ENCODE measurements at places on chromosomes 2 and 18.

DNA sequence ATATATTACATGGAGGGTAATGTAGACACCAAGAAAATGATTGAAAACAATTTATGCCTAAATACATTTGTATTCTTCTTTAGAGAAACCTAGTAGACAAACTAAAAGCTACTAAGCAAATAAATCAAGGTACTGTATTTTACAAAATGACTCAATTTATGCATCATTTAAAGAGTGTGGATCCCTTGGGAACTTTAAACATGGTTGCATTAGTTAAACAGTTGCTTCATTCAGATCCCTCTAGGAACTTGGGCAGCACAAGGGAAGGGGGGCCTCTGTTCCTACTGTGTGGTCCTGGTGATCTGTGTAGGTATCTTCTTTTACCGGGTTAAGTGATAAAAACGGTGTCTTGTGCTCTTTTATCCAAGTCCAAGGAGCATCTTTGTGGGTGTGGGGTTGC is 31.5 kb upstream of the ATP8B1 start:
- no peak for DNase-seq

DNA sequence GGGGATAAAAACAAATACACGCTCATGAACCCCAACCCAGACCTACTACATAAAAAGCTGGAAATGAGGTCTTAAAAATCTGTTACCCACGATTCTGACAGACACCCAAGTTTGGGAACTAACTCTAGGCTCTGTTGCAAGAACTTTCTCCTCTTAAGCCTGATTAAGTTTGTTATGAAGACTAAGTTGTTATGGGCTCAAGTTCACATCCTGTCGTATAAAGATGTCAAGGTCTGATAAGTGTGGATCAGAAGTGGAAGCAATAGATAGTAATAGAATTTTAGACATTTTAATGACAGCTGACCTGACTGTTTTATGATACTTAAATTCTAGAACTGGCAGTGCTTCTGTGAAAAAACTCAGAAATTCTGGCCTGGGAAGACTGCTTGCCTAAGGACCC is 43.2 kb downstream of the LPIN2 start:
- no peak for DNase-seq

DNA sequence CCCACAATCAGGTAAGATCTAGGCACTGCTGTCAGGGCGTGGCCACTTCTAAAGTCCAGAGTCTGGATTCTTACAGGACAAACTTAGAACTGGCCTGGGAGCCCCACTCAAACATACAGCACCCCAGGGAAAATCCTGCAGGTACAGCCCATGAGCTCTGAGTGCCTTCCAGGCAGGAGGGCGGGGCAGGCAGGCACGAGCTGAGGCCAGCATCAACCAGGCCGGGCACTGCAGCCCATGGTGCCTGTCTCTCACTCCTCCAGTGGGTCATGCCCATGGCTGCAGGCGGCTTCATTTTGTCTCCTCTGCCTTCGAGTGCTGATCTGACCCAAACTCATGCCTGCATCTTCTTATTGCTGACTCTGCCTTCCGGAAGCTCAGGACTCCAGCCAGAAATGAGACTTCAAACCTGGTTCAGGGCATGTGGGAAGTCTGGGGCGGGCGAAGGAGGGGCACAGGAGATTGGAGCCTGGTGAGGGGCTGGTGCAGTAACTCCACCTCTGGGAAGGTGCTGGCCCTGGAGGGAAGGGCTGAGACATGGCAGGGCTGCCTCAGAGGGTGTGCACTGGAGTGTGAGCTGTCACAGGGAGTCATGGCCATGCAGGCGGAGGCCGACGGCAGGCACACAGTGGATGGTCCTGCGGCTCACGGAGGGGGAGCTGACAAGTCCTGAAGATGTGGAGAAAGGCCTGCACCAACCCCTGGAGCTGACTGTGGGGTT is 40.5 kb downstream of the HS6ST1 start:
- DNase-seq: no peak

GRCh38 chr2:207871506-207871905 is 101.8 kb upstream of the FZD5 start:
- no peak for DNase-seq

DNA sequence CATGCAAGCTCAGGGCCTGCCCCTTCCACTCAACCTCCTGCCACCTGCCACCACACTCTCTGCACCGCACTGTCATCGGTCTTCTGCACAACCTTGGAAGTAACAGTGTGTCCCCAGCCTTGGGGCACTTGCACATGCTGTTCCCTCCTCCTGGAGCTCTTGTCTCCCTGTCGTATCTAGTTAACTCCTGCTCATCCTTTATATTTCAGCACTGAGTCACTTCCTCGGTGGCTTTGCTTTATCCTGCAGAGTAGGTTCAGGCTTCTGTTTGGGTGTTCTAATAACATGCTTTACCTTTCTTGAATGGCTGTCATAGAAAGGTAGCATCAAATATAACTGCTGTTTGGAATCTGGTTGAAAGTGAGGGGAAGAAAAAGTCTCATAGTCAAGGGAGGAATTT is 25.3 kb downstream of the PAX8 start:
- no peak for DNase-seq

- DNase-seq: no peak
Observed at GRCh38 chr2:152578573-152578972, 138.7 kb downstream of the PRPF40A start.

DNA sequence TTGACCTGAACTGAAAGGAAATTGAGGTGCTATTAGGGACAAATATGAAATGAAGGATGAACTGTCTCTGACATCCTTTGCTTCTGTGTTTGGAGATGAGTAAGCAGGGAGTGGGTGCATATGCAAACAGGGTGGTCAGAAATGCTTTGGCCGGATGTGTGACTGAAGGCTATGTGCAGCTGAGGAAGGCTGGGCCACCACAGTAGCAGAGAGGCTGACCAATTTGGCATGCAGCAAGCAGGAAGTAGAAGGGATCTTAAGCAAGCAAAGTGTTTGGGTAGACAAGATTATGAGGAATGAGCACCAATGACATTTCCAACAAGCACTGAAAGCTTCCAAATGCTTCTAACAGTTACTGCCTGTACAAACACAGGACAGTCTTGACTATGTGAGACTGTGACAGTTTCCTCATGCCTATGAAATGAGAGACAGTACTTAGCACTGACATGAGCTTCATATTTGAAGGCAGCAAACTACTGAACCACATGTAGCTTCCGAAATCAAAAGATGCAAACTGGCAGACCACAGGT is 3.3 kb upstream of the ACTR3 start:
- peak; percentile 90 for DNase-seq

DNA sequence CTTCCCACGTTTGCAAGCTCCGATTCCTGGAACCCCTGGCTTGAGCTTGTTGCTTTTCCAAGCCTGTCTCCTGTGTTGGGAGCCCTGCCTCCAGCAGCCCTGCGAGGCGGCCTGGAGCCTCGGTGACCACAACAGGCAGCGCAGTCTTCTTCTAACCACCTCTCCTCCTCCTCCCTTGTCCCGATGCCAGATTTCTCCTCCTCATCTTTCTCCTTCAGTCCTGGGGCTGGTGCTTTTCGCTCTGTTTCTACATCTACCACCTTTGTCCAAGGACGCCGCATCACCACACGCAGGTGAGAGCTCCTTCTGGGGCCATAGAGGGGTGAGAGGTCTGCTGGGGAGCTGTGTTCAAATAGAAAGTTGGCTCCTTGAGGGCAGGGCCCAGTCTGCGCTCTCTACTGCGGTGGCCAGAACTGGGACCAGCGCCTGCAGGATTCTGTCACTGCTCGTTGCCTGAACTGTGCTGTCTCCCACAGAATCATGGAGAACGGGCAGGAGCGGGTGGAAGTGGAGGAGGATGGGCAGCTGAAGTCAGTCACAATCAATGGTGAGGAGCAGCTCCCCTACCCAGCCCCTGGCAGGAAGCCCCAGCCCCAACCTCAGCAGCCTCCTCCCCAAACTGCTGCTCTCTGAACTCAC is 3.9 kb downstream of the DNAJB2 start:
- no peak for DNase-seq

GRCh38 chr2:238504181-238504931 is 77.6 kb downstream of the ASB1 start:
- DNase-seq: no peak

DNA sequence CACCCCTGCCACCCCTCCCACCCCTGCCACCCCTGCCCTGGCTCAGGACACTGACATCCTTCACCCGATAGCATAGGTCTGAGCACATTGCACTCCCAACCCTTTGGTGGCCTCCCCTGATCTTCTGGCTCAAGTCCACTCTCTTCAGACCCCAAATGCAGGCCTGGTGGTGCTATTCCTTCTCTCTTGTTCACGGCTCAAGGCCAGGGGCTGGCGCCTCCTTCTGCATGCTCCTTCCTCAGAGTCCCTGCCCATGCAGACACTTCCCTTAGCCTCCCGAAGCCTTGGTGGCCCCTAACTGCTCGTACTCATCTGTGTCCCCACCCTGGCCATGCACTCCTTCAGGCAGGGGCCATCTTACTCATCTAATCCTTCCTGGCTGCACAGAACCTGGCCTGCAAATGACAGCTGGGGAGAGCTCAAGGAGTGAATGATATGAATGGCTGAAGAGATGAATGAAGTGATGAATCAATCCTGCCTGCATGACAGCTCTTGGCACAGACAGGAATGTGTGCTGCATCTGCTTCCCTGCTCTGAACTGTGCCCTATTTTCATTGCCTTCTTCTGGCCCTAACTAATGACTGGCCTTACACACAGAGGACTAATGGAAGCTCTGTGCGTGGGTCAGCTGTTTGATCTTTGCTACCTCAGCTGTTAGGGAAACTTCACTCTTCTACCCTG is 290.8 kb downstream of the DYSF start:
- DNase-seq: no peak

- DNase-seq: no peak
Observed at GRCh38 chr18:3689986-3690763, 240.2 kb downstream of the TGIF1 start.

GRCh38 chr2:229818230-229818629 is 103.6 kb downstream of the TRIP12 start:
- no peak for DNase-seq

- no peak for DNase-seq
Observed at GRCh38 chr18:5979176-5979888, 84.0 kb upstream of the TMEM200C start.

GRCh38 chr2:26652361-26653041 is 11.3 kb upstream of the CIB4 start:
- DNase-seq: no peak
